ENCODE measurements at places on chromosomes 5 and 9. TPM values are rescaled to one million over a fixed set of nuclear protein-coding genes. Genes with fewer than 3 reads are reported as not detected.

The NR2F1 gene
- 4.7 TPM for total RNA-seq

The TMOD1 gene
- total RNA-seq = 1.9 TPM

The DRD1 gene
- 0.05 TPM for total RNA-seq

The SPINK7 gene
- not detected for total RNA-seq

The LHX6 gene
- 3.1 TPM for total RNA-seq

The KCNN2 gene
- 0.20 TPM for total RNA-seq

The POU5F2 gene
- 0.02 TPM for total RNA-seq

The UAP1L1 gene
- 11.9 TPM for total RNA-seq

The MCTP1 gene
- 9.5 TPM for total RNA-seq

The LVRN gene
- total RNA-seq = 0.03 TPM

The TRIM52 gene
- 5.5 TPM for total RNA-seq

The KLHL3 gene
- 0.13 TPM for total RNA-seq

The PCDH1 gene
- 3.4 TPM for total RNA-seq

The VCAN gene
- 13.0 TPM for total RNA-seq

The PCDHB14 gene
- total RNA-seq = 0.06 TPM

The ZNF462 gene
- total RNA-seq = 3.6 TPM

The SYK gene
- 0.03 TPM for total RNA-seq

The MYMK gene
- not detected for total RNA-seq

The HARS2 gene
- total RNA-seq = 36.7 TPM

All from A549 treated with AZD2906 at 1 μM for 4 hours (cell line).